Psoas muscle (tissue), 8 donors: ENCODE measurements at places on chromosomes 1 and 21. TPM values are rescaled to one million over a fixed set of nuclear protein-coding genes. Genes with fewer than 3 reads are reported as not detected.

DNA sequence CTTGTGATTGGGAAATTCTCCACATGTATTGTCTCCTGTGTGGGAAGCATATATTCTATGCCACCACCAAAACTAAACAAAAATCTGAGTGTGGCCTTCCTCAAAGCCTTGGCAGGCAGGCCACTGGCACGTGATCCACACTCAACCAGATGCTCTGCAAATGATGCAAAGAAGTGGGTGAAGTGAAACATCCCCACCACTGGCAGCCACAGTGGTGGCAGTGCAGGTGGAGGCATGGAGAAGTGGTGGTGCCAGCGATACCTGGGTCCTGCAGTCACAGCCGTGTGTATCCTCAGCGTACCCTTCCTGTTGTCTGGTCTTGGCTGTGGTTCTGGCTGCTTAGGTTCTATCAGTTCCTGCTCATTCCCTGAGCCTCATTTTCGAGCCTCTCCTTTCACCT lies 65.2 kb downstream of the PLPPR5 start:
- no peaks in the 10 kb centered on the region for H3K27me3 ChIP-seq
- no peak overlapping the region for H3K4me3 ChIP-seq
- no peak for DNase-seq
- H3K27ac ChIP-seq: no peak overlapping the region
- H3K4me1 ChIP-seq: no peaks in the 10 kb centered on the region

DNA sequence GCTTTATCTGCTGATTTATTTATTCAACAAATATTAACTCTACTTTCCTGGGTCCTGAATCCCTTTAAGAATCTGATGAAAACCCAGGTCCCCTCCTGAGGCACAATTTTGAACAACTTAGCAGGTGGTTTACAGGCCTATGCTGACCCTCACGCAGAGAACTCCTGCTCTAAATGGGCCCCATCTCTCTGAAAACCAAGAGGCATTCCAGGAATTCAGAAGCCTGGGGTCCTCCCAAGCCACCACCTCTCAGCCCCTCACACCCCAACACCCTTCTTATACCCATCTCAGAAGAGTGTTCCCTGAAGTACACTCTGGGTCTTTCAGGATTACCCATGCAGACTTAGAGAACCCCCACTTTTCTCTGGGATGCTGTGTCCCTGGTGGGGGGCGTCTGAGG lies 34.5 kb downstream of the LHX4 start:
- H3K4me1 ChIP-seq: no peaks in the 10 kb centered on the region
- H3K27ac ChIP-seq: no peak overlapping the region
- DNase-seq: no peak
- no peak overlapping the region for H3K4me3 ChIP-seq
- H3K27me3 ChIP-seq: no peaks in the 10 kb centered on the region

DNA sequence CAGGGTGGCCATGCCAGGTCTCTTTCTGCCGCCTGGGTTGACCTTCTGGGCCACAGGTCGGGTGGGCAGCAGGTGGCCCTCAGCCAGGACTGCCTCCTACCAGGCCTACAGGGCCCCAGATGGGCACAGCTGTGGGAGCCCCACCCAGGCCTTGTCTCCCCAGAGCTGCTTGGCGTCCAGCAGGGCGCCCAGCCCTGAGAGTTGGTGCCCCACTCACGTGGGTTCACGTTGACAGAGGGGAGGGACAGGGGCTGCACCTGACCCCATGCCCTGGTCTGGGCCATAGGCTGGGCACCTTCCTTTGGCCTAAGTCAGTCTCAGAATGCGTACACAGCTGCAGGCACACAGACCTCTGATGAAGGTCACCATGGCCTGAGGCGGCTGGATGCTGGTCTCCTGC lies 16.7 kb downstream of the PRDM16 start:
- no peak overlapping the region for H3K27ac ChIP-seq
- H3K4me1 ChIP-seq: no peaks in the 10 kb centered on the region

- no peaks in the 10 kb centered on the region for H3K36me3 ChIP-seq
- peaks cover 89% of the 10 kb centered on the region for H3K4me1 ChIP-seq
- peak; percentile 34 for DNase-seq
- no peak overlapping the region for H3K4me3 ChIP-seq
- peak overlapping the region; percentile 95 for H3K27ac ChIP-seq
- no peaks in the 10 kb centered on the region for H3K27me3 ChIP-seq
These were observed 115.1 kb upstream of the JUN start for GRCh38 chr1:58898739-58899586.

DNA sequence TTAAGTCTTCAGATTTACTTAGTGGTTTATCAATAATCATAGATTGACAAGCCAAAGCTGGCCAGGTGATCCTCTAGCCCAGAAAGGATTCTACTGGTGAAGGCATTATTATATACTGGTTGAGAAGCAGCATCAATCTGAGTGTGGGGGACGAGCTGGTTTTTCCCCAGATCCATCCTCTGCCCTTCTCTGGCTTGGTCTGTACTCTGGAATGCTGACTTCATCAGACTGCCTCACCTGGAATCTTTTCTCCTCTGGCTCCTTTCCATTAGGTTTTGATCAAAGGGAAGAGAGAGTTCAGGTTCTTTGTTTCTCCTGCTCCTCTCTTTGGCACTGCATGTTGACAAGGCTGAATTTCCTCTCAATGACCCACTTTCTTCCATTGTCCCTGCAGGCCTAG lies 93.9 kb downstream of the KCTD3 start:
- H3K27me3 ChIP-seq: no peaks in the 10 kb centered on the region
- H3K4me3 ChIP-seq: no peak overlapping the region
- H3K36me3 ChIP-seq: no peaks in the 10 kb centered on the region
- H3K27ac ChIP-seq: no peak overlapping the region

DNA sequence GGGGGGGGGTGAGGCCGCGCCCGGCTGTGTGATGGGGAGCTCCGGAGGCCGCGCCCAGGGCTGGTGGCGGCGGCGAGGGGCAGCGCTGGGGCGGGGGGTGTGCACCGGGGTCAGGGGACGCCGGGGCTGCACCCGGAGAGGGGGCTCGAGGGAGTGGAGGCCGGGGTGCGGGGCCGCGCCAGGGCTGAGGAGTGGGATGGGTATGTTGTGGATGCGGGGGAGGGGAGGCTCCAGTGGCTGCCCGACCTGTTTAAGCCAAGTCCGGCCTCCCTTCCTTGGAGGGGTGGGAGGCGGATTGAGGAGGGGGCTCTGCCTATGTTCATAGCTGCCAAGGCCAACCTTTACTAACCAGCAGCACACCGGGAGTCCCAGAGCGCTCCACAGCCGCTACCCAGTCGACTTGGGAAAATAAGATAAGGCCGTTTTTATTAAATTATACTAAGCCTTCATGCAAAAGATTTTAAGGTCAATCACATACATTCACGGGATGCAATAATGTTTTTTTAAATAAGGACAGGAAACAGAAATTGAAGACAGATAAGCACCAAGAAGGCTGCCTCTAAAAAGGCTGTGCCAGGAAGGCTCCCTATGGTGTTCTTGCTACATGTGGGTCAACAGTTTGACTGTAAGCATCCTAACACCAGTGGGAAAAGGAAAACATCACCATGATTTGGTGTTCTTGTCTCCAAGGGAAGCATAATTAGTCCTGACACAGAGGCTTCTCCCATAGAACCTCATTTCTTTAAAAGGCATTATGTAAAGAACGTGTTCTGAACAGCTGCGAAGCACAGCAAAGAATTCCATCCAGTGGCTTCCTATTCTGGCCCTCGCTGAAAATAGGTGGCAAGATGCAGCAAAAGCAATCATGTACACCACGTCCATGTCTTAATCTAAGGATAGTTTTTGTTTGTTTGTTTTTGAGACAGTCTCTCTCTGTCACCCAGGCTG lies 626 bp upstream of the HLCS start:
- peak overlapping the region; percentile 75 for H3K27ac ChIP-seq
- H3K27me3 ChIP-seq: no peaks in the 10 kb centered on the region
- peaks cover 6% of the 10 kb centered on the region for H3K4me1 ChIP-seq
- DNase-seq: no peak
- H3K4me3 ChIP-seq: peak overlapping the region; percentile 84
- no peaks in the 10 kb centered on the region for H3K36me3 ChIP-seq

- peaks cover 5% of the 10 kb centered on the region for H3K27me3 ChIP-seq
- no peak for DNase-seq
- H3K36me3 ChIP-seq: no peaks in the 10 kb centered on the region
- no peak overlapping the region for H3K27ac ChIP-seq
- no peaks in the 10 kb centered on the region for H3K4me1 ChIP-seq
- H3K4me3 ChIP-seq: no peak overlapping the region
These were observed 172.5 kb downstream of the CTH start for GRCh38 chr1:70583522-70583921.

DNA sequence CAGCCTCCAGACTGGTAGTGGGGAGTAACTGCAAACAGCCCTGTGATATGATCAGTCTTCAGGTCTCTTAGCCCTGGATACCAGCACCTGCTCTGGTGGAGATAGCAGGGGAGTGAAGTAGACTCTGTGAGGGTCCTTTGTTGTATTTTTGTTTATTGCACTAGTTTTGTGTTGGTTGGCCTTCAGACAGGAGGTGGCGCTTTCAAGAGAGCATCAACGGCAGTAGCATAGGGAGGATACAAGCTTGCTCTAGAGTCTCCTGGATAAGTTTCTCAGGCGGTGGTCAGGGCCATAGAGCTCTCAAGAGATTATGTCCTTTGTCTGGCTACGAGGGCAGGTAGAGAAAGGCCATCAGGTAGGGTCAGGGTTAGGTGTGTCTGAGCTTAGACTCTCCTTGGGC lies 116.4 kb downstream of the USH2A start:
- H3K4me3 ChIP-seq: no peak overlapping the region
- H3K27me3 ChIP-seq: no peaks in the 10 kb centered on the region
- no peak for DNase-seq
- H3K27ac ChIP-seq: no peak overlapping the region
- H3K36me3 ChIP-seq: no peaks in the 10 kb centered on the region

- peak overlapping the region; percentile 89 for H3K27ac ChIP-seq
- peaks cover 64% of the 10 kb centered on the region for H3K4me1 ChIP-seq
- DNase-seq: peak; percentile 63
- peak overlapping the region; percentile 53 for H3K4me3 ChIP-seq
These were observed 14.9 kb downstream of the MAP3K7CL start for GRCh38 chr21:29145354-29145782.

GRCh38 chr1:2630498-2631135 lies 2.2 kb downstream of the MMEL1 start:
- no peaks in the 10 kb centered on the region for H3K36me3 ChIP-seq
- no peak for DNase-seq
- H3K27ac ChIP-seq: no peak overlapping the region
- no peaks in the 10 kb centered on the region for H3K27me3 ChIP-seq

DNA sequence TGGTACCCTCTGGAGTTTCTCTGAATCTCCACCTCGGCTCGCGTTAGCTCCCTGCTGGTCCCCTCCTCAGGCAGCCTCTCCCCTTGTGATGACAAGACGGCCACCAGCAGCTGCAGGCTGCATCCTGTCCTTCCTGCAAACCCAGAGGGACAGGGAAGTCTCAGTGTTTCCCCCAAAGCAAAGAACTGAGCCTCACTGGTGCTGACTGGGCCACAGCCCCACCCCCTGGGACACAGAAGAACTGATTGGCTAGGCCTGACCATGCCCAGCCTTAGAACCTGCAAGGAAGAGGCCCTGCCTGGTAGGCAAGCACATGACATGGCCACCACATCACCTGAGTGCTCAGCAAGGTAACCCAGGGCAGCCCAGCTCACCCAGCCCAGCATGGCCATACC lies 34.6 kb downstream of the TMEM51 start:
- peak overlapping the region; percentile 23 for H3K27ac ChIP-seq
- H3K4me3 ChIP-seq: no peak overlapping the region
- H3K36me3 ChIP-seq: no peaks in the 10 kb centered on the region
- no peaks in the 10 kb centered on the region for H3K4me1 ChIP-seq

DNA sequence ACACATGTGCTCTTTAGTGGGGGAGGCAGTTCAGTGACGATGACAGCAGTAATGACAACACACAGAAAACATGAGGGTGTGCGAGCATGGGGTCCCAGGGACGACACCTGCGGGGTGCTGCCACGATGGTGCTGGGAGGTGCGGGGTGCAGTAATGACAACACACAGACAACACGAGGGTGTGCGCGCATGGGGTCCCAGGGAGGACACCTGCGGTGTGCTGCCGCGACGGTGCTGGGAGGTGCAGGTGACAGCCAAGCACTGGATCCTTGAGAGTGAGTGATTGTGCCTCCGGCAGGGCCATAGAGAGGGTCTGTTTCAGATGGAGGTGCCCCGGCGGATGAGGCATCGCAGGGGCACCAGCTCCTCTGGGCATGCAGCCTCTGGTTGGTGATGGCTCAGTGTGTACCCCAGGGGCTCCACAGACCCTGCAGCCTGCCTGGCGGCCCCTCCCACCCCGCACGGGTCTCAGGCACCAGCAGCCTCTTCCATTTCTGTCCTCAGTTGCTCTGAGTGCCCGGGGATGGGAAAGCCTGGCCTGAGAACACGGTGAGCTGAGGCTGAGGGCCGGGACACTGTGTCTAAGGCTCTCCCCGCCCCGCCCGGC lies 191.7 kb upstream of the ARHGEF16 start:
- no peak overlapping the region for H3K27ac ChIP-seq
- peaks cover 9% of the 10 kb centered on the region for H3K27me3 ChIP-seq
- no peak overlapping the region for H3K4me3 ChIP-seq
- no peak for DNase-seq
- H3K36me3 ChIP-seq: no peaks in the 10 kb centered on the region

DNA sequence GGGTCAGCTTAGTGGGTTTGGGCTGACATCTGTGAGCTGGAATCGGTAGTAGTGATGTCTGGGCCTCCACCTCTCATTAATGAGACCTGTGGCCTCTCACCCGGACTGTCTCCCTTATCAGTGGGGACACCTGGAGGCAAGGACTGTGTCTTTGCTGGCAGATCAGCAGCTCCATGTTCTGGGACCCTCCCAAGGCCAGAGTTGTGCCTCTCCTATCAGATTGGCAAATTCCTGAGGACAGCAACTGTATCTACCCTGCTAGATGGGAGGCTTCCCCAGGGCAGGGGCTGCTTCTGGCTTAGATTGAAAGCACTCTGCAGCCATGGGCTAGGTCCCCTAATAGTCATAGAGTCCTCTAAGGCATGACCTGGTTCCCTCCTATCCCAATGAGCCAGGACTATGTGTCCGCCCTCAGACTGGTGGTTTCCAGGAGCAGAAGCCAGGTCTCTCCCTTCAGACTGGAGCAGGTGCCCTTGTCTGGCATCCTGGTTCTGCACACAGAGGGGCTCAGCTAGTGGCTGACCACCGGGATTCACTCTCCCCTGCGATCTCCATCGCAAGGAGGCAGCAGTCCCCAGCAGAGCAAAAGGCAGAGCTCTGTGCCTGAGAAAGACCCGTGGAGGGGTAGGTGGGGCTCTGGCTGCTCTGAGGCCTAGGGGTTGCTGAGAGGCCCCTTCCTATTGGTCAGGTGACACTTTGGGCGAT lies 5.8 kb downstream of the DRAXIN start:
- no peak overlapping the region for H3K27ac ChIP-seq
- no peak overlapping the region for H3K4me3 ChIP-seq
- no peaks in the 10 kb centered on the region for H3K36me3 ChIP-seq

Gene IRF2BP2
- total RNA-seq: 116 TPM

Gene FAM72B
- not detected for total RNA-seq

Gene KMO
- not detected for total RNA-seq

Gene S100A3
- 0.34 TPM for total RNA-seq
